NCI-H2227 treated with DMSO at 0.1 percent for 48 hours (cell line): ENCODE measurements at places on chromosomes 12 and 14.
A peak's percentile ranks its signal among the peaks of the same experiment; 100 is the strongest.

GRCh38 chr12:7959278-7959677, 23.3 kb upstream of the SLC2A3 start:
- DNase-seq: no peak

GRCh38 chr14:35952584-35952983, 126.4 kb downstream of the BRMS1L start:
- no peak for DNase-seq

- DNase-seq: no peak
These were observed 6.3 kb downstream of the FLRT2 start for GRCh38 chr14:85535991-85536832.

- no peak for DNase-seq
These were observed 9.2 kb upstream of the LBHD2 start for GRCh38 chr14:103074729-103075367.

GRCh38 chr12:88580051-88580871, at the start of gene KITLG:
Gene KITLG (minus strand): TSS chr12:88580471. CDS start chr12:88580278, 193 bp downstream.
- peak; percentile 82 for DNase-seq

- no peak for DNase-seq
These were observed 28.2 kb downstream of the TRAF3 start for GRCh38 chr14:102805371-102805891.

GRCh38 chr12:116515684-116516083, 43.5 kb upstream of the MAP1LC3B2 start:
- DNase-seq: no peak

- DNase-seq: no peak
These were observed 36.9 kb downstream of the RAD9B start for GRCh38 chr12:110538869-110539622.

GRCh38 chr12:107122452-107122958, 29.2 kb upstream of the CRY1 start:
- DNase-seq: no peak

GRCh38 chr12:19709889-19710288, 270.6 kb downstream of the AEBP2 start:
- DNase-seq: no peak
